ENCODE measurements at places on chromosomes 6 and 20.

GRCh38 chr20:7772371-7772770 lies 167.9 kb downstream of the HAO1 start:
- DNase-seq, result no peak

DNA sequence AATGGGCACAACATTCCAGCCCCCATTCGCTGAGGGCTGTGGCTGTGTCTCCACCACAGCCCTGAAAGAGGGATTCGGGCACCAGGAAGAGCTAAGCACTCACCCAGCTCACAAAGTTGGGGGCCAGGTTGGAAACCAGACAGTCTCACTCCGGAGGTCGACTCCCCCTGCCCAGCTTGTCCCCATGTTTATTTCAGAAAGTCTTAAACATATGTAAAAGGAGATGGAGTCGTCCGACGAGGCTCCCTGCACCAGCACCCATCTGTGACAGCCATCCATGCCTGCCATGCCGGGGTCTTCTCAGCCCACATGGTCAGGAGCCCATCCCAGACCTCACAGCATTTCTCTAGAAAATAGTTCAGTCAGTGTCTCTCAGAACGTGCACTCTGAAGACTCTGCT lies 63.6 kb upstream of the STX16 start:
- DNase-seq, result no peak

DNA sequence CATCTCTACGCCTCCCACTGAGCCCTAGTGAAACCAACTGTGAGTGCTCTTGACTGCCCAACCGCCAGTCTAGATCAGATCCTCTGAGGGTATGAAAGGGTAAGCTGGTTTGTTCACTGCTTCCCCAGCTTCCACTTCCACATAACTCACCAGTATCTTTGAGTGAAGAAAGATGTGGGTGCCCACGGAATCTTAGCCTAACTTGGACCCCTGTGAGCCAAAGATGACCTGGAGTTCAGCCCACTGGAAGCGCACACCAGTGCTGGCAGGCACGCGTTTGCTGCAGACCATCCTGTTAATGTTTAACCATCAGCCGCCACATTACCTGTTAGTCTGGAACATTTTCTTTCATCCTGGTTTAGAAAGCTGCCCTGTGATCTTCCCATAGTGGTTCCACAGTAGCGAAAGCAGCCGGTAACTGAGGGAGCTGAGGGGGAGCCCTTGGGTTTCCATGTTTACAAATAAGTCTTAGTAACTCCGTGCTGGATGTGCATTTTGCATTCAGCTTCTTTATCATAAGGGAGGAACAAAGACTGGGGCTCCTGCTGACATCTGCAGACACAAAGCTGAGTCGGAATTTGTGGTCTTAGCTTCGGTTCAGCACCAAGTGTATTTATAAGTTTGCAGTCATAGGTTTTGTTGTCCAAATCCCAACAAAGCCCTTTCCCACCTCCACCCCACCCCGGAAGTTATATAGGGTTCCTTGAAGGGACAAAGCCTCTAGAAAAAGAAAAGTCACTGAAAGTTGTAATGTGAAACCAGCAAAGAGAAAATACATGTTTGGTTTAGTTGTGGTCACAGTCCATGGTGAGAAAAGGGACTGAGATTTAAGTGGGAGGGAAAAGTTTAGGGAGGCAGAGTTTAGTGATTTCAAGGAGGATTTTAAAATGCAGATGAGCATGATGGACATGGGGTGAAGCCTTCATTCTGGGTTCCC lies 71.0 kb downstream of the SSR1 start:
- DNase-seq, result no peak

DNA sequence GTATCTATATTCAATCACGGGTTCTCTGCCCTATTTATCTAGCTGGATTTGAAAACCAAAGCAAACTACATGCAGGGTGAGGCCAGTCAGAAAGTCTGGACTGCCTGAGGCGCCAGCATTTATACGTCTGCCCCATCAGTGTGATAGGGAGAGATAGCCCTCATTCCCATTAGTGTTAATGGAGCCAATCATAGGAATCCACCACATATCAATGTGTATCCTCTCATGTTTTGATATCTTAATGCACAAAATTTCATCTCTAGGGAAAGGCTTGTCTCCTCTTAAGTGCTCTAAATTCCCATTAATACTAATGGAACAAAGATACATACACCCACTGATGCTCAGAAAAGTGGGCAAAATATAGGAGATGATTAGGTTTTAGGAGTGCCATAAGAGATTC lies 376.2 kb downstream of the BTBD3 start:
- no peak for DNase-seq

- DNase-seq, result no peak
These were observed 81.4 kb upstream of the HEY2 start for GRCh38 chr6:125668071-125668470.

GRCh38 chr6:52914516-52914915 lies 5.0 kb upstream of the GSTA3 start:
- no peak for DNase-seq
